ENCODE measurements at places on chromosomes 12 and 14.

GRCh38 chr12:52873513-52873831, 24.7 kb upstream of the KRT78 start:
- no peaks in the 10 kb centered on the region for H3K36me3 ChIP-seq
- no peak for DNase-seq
- no peak overlapping the region for H3K4me3 ChIP-seq
- H3K27me3 ChIP-seq = no peaks in the 10 kb centered on the region
- no peak overlapping the region for H3K27ac ChIP-seq
- H3K4me1 ChIP-seq = peaks cover 39% of the 10 kb centered on the region

DNA sequence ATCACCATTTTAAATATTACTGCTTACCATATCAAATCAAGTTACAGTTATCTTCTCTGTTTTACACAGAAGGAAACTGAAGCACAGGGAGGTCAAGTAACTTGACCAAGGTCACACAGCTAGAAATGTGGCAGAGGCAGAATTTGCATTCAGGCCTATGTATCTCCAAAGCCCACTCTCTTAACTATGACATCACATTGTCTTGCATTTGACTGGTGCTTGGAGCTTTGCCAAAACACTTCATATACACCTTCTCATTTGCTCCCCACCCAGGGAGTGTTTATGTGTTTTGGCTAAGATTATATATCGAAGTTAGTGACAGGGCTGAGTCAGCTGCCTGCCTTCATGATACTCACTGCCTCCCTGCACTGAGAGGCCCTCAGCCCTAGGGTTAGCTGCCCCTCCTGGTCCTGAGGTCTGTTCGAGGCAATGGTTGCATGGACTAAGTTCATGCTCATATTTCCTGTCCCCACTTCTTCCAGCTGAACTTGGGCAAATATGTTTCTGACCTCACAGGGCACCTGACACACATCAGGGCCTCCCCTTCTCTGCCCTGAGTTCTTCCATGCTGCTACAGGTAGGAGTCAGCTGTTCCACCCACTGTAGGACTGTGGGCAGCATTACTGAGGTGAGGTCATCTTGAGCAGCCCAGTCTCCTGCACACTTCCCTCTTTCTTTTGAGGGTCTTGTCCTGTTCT, 1.8 kb downstream of the GALNT6 start:
- H3K27me3 ChIP-seq = no peaks in the 10 kb centered on the region
- peaks cover 40% of the 10 kb centered on the region for H3K4me1 ChIP-seq
- H3K4me3 ChIP-seq = no peak overlapping the region
- peak overlapping the region; percentile 78 for H3K27ac ChIP-seq
- DNase-seq = peak; percentile 70
- H3K36me3 ChIP-seq = peaks cover 13% of the 10 kb centered on the region

DNA sequence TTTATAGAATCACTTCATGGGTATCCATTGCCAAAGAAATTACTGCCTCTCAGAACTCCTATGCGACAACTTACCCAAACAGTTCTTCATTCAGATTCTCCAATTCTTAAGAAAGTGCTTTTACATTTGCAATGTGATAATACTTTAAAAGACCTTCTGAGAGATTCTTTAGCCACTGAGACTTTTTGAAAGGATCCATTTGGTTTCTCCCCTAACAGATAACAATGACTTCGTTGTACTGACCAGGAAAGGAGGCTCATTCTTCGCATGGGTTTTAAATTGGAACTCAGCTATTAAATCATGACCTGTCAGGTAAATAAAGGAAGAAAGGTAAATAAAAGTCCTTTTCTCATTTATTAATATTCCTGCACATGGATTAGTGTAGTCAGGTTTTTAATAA, 14.8 kb downstream of the ITPR2 start:
- H3K36me3 ChIP-seq = no peaks in the 10 kb centered on the region
- no peak overlapping the region for H3K4me3 ChIP-seq
- no peak overlapping the region for H3K27ac ChIP-seq
- no peak for DNase-seq
- no peaks in the 10 kb centered on the region for H3K27me3 ChIP-seq

- H3K27me3 ChIP-seq = no peaks in the 10 kb centered on the region
- no peak overlapping the region for H3K27ac ChIP-seq
- H3K36me3 ChIP-seq = no peaks in the 10 kb centered on the region
- no peak overlapping the region for H3K4me3 ChIP-seq
Measured at GRCh38 chr12:130948751-130949150, 5.0 kb upstream of the ADGRD1 start.

- peaks cover 3% of the 10 kb centered on the region for H3K4me1 ChIP-seq
- no peak overlapping the region for H3K4me3 ChIP-seq
- no peak overlapping the region for H3K27ac ChIP-seq
- H3K36me3 ChIP-seq = no peaks in the 10 kb centered on the region
Measured at GRCh38 chr14:31057035-31057434, 30.9 kb upstream of the STRN3 start.

GRCh38 chr14:68563251-68564131, 229.4 kb downstream of the ZFP36L1 start:
- H3K4me1 ChIP-seq = peaks cover 45% of the 10 kb centered on the region
- peak overlapping the region; percentile 76 for H3K27ac ChIP-seq
- H3K27me3 ChIP-seq = no peaks in the 10 kb centered on the region
- no peak overlapping the region for H3K4me3 ChIP-seq
- peak; percentile 67 for DNase-seq

DNA sequence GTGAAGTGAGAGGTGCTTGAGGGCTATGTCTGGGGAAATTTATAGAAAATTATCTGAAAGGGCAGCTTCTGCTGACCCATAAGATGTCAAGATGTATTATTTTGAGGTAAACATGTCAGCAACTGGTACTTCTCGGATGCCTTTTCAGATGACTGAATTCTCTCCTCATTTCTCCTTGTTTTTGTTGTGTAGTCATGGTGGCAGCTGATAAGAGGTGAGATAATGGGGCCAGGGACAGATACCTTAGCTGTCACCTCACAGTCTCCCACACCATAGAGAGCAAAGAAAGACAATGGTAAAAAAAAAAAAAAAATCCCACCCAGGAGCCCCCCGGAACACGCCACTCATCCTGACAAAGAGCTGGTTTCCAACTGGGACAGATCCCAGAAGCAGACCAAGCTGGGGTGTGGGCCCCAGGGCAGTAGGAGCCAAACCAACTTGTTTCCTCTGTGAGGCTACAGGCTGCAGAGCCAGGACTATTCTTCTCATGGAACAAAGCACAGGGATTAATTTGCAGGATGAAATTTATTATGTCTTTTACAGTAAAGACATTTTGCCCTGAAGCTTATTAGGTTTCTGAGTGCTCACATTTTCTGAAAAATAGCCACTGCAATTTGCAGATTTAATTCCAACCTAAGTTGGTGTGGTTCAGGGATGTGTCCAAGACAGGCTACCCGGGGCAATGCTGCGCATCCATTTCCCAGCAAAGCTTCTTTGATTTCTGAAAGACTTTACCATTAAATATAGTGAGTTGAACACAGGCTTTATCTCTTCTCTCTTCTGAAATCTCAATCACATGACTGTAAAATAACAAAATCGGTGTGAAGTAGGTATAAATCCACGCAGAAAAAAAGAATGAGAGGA, 52.2 kb downstream of the NDUFA12 start:
- no peaks in the 10 kb centered on the region for H3K27me3 ChIP-seq
- H3K4me1 ChIP-seq = peaks cover 7% of the 10 kb centered on the region
- H3K4me3 ChIP-seq = no peak overlapping the region
- H3K27ac ChIP-seq = peak overlapping the region; percentile 20
- peak; percentile 33 for DNase-seq

GRCh38 chr12:82964446-82964845, 277.7 kb downstream of the TMTC2 start:
- H3K36me3 ChIP-seq = no peaks in the 10 kb centered on the region
- H3K27me3 ChIP-seq = no peaks in the 10 kb centered on the region
- no peaks in the 10 kb centered on the region for H3K4me1 ChIP-seq
- peak overlapping the region; percentile 87 for H3K27ac ChIP-seq

All from trophoblast cell (in vitro differentiated cells and primary cell).